Fibroblast of skin of scalp (primary cell): ENCODE measurements at places on chromosomes 16 and 17.

DNA sequence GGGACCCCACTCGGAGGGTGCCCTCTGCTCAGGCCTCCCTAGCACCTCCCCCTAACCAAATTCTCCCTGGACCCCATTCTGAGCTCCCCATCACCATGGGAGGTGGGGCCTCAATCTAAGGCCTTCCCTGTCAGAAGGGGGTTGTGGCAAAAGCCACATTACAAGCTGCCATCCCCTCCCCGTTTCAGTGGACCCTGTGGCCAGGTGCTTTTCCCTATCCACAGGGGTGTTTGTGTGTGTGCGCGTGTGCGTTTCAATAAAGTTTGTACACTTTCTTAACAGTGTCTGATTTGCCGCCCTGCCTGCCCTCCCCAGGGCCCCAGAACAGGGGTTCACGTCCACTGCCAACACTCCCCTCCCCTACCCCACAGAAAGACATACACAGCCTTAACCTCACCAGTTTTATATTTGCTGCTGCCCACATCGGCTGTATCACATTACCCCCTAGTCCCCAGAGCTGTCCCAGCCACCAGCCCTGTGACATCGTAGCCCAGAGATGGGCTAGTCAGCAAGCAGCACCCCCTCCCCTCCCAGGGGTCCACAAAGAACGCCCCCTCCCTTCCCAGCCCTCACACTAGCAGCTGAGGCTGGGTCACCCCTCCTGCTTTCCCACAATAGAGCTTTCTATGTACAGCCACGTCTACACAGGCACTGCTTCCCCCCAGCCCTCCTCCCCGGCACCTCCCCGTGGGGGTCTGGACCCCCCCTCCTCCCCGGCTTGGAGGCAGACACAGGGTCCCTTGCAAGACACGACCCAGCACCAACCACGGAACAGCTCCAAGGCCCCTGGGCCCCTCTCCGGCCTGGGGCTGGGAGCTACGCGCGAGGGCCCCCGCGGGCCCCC lies 7.9 kb downstream of the GRN start:
- DNase-seq, result no peak

- DNase-seq, result no peak
Measured at GRCh38 chr17:49518346-49519078, 23.4 kb downstream of the NGFR start.

DNA sequence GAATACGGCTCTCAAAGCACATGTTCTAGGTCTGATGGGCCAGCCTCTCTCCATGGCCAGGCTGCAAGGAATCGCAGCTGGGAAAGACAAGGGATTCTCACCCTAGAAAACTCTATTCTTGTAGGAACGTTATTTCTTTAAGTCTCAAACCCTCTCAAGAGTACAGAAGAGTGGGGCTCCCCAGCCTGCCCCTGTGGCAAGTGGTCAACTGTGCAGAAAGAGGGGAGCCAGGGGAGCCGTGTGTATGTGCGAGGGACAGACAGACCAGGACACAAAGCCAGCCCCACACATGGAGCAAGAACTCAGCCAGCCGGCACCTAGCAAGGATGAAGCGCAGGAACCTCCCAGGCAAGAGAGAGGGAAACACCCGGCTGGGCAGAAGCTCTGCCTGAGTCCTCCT lies 16.4 kb downstream of the KIFC3 start:
- no peak for DNase-seq

- DNase-seq, result no peak
Measured at GRCh38 chr17:81256616-81257015, 17.5 kb downstream of the NDUFAF8 start.
